ENCODE measurements at places on chromosomes 11 and 22.

- DNase-seq: no peak
Measured at GRCh38 chr22:17152340-17152739, 6.7 kb downstream of the HDHD5 start.

- no peak for DNase-seq
Measured at GRCh38 chr11:106137061-106137460, 59.6 kb downstream of the AASDHPPT start.

- no peak for DNase-seq
Measured at GRCh38 chr11:44313761-44314489, 4.0 kb upstream of the ALX4 start.

GRCh38 chr11:17703951-17704350, 15.4 kb upstream of the MYOD1 start:
- DNase-seq: peak; percentile 38

- DNase-seq: no peak
Measured at GRCh38 chr11:69350596-69350995, 56.6 kb downstream of the MYEOV start.

DNA sequence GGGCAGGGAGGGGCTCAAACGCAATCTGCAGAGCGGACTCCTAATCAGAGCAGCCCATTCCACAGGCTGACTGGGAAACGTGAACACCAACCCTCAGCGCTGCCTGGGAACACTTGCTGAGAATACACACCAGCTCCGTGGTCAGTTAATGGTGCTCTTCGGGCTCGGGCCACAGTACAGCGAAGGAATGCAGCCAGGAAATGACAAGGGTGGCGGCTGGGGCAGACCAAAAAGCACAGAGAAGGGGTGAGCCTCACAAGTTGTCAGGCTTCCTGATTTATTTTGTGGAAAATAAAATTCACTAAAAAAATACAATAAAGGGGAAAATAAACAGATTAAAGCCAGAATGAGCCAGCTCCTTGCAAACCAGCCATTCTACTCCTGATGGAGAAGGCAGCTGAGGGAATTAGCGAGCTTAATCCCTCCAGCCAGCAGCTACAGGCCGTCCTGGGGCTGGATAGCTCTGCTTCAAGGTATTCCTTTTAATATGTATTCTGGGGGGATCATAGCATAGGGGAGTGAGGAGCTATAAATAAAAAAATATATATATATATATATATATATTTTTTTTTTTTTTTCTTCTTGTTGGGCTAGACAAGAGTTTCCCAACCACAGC, 165.5 kb upstream of the NTM start:
- no peak for DNase-seq

Measured in brain microvascular endothelial cell (primary cell).